ENCODE measurements at places on chromosomes 7 and 10.
A peak's percentile ranks its signal among the peaks of the same experiment; 100 is the strongest.

DNA sequence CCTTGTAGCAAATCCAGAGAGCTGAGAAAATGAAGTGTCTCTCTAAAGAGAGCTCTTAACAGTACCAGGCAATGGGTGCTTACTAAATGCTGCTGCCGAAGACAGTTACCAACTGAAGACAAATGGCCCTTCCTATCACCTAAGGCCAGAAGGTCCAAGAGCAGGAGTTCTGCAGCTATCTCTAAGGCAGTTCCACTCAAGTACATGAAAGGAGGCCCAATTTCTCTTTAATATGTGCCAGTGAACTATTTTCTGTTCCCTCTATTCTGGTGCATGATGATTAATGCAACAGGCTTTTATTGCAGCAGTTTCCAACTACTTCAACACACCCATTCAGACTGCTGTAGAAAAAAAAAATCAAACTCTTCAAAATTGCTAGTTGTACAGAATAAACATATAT lies 122.5 kb downstream of the SLC25A13 start:
- no peak for DNase-seq

DNA sequence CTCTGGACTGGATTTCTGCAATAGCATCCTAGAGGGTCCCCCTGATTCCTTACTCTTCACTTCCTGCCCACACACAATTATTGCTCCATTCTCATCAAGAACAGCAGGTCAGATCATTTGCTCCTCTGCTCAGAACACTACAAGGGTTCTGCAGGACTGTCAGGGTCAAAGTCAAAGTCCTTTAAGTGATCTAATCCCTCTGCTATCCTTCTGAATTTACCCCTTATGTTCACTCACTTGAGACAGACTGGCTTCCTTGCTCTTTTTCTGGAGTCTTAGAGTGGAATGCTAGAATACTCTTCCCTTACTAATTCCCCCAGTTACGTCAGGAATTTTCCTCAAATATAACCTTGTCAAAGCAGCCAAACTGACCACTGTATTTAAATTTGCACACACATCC lies 7.5 kb upstream of the POT1 start:
- no peak for DNase-seq

DNA sequence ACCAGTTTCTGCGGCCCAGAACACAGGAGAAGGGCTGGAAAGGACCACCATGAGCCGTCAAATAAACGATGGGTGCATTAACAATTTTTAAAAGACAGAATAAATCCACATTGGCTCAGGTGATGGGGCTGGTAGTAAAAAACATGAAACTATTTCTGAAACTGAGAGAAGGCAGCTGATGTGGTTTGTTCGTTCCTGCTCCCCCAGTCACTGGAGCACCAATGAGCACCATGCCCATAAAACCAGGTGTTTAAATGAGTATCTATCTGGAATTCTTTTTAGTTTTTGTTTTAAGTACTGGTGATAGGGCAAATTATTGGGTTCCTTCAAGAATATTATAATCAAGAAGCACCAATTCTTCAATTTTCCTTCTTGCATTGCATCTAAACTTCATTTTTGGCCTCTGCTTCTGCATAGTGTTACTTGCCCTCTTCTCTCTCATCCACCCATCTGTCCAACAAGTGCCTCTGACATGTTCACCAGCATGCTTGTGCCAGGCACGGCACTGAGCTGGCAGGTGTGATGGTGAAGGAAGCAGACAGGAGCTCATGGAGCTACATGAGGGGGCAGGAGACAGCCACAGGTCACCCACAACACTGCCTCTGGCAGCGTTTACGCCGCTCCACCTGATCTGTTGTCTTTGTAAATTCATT lies 65.5 kb downstream of the LARP4B start:
- no peak for DNase-seq

DNA sequence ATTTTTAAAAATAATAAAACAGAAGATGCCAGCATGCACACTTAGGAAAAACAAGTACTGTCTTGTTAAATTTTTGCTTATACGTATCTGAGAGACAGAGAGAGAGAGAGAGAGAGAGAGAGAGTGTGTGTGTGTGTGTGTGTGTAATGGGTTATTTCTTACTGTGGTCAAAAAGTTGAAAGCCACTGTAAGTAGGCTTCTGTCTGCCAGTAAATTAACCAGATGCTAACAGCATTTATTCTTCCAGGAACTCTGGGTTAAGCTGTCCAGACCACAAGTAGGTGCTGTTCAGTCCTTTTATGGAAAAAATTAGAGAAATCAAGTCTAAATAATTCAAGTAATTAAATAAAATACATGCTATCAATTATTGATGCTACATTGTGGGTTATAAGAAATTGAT lies 39.7 kb downstream of the RNF32 start:
- no peak for DNase-seq

DNA sequence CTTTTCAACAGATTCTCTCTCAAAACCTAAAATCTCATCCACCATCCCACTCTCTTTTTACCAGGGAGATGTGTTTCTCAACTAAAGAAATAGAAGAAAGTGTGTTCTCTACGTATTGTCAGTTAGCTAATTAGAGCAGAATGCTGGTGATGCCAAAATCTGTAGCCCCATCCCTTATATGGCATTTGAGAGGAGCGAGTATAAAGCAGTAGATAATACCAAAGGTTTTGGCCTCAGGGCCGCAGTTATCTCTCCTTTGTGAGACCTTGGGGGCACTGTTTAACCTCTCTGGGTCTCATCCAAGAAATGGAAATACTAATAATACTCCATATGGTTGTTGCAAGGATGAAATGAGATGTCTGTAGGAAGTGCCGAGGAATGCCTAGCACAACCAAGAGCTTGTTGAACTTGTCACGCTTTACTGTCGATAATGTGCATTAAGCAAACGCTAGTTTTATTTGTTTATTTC lies 456 bp upstream of the DLD start:
- DNase-seq, result no peak

DNA sequence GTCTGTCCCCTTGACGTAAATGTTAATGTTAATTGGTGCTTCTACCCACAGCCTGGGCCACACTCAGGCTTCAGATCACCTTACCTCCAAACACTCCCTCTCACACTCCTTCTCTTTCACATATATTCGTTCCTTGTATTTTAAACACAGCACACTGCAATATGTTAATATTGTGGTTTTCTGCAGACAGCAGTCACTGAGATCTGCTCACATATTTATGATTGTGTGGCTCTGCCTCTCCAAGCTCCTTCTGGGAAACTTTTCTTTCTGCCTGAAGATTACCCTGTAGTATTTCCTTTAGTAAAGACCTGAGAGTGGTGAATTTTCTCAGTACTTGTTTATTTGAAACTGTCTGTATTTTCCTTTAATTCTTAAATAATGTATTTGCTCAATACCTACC lies 104.7 kb downstream of the VWC2 start:
- DNase-seq, result no peak

DNA sequence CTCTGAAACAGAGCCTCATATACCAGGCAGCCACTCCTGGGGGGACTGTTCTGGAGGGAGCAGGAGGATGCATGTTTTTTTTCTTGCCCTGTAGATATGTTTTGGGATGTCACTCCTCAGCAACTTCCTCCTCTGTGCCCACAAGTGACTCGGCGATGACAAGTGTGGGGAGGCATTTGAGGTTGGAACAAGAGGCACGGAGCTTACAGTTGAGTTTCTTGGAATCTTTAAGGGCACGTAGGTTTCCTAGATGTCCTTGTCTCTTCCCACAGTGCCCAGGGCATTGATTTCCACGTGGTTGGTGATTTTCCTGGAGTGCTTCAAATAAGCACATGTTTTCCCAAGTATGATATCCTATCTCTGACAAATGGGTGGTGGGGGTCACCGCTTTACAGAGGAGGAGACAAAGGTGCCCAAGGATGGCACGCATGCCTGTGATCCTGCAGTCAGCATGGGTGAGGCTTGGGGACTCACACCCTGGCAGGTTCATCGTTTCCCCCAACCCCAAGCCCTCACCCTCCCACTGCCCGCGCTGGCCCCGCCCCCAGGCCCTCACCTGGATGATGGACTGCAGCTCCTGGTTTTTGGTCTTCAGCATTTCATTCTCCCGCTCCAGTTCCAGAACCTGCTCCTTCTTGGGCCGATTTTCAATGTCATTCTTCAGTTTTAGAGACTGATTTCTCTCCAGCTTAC lies 95.2 kb upstream of the GNA12 start:
- no peak for DNase-seq

- peak; percentile 51 for DNase-seq
Measured at GRCh38 chr7:5665094-5666025, 116.1 kb downstream of the RNF216 start.

- no peak for DNase-seq
Measured at GRCh38 chr10:75254739-75255138, 19.0 kb upstream of the COMTD1 start.

DNA sequence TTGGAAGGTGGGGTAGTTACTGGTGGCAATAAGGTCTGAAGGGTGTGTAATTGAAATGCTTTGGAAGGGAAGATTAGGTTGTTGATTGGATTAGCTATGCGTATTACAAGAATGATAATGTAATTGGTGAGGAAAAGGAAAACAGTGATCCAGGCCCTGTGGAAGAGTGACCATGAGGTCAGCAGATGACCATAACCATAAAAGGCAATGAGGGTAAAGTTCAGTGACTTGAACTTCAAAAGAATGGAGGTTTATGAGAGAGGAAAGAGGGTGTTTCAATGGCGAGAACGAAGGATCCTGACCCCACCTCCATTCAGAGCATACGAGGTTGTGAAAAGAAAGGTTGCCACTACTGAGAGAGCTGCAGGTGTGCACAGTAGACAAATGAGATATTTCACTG lies 439.7 kb downstream of the CCSER2 start:
- no peak for DNase-seq

DNA sequence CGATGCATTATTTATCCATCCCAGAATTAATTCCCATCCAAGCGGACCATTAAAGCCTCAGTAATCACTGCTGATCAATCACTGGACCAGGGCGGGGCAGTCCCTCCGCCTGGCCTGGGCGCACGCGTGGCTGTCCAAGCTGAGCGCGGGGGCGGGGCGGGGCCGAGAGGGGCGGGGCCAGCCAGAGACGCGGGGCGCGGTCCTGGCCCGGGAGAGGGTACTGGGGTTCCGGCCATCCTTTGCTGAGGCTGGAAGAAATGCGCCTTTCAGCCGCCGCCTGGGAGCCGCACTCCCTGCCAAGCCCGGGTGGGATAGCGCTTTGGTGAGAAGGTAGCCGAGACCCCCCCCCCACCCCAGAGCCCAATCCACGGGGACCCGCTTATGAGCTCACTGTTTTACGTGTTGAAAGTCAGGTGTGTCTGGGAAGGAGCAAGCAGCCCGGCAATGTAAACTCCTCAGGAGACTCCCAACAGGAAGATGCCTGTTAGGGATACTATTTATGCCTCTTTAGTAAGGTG lies at the start of gene ARHGAP22:
TSS of gene ARHGAP22 (minus strand) at position 83 of the 518 bp plus-strand sequence. CDS start 277 bp downstream, outside the sequence.
- no peak for DNase-seq

DNA sequence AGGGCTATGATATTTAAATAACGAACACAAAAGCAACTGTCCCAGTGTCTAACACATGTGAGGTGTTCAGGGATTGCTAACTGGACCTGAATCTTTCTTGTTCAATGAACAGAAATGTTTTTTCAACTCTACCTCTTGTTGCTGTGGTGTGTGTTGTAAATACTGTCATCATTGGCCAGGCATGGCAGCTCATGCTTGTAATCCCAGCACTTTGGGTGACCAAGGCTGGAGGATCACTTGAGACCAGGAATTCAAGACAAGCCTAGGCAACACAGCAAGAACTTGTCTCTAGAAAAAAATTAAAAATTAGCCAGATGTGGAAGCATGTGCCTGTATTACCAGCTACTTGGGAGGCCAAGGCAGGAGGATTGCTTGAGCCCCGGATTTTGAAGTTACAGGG lies 1250.9 kb downstream of the TYW1 start:
- DNase-seq, result no peak

DNA sequence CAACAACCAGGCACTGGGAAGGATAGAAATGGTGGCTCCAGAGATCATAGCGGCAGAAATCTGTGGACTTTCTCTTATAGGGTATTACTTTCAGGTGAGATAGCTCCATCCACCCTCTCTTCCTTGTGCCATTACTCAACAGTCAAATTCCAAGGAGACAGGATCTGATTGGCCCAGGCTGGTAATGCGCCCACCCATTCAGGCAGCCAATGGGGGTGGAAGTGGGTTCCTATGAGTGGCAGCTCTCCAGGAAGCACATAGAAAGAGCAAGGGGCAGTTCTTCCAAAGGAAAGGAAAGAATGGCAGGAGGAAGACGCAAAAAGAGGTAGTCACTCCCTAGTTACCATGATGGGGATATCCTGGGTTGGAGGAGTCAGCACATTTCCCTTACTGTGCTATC lies 94.4 kb downstream of the STRA8 start:
- no peak for DNase-seq

DNA sequence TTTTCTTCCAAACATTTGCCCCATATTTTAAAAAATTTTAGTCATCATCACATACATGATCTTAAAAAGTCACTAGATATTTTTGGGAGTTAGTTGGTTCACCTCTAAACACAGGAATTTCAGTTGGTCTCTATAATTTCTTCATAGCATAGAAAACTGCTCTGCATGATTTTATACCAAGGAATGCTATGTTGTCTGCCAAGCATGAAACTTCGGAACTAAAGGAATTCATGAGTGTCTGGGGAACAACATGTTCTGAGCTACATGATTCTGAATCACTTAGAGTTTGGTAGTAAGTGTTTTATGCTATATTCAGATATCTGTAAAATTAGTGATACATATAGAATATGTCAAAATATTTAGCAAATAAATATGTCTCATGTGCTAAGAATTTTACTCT lies 957.8 kb downstream of the GATA3 start:
- no peak for DNase-seq

DNA sequence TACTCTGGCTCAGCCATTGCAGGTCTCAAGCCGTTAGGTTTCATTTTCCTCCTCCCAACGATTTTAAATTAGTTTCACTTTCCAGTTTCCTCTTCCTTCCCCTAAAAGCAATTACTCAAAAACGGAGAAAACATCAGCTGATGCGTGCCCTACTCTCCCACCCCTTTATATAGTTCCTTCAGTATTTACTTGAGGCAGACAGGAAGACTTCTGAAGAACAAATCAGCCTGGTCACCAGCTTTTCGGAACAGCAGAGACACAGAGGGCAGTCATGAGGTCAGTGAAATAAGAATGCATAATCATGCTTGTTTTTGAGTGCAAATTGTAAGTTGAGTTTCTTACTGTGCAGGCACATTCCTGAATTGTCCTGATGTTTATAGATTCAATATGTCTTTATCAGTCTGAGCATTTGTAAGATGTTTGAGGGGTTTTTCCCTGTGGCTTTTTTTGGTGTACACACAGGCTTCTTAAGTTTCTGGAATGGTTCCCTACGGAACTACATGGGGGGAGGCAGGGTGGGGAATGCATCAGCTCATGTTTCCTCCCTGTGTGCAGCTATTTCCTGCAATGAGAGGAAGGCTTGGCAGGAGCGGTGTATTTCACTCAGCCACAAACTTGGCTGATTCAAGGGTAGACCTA lies at the start of gene IFIT3:
TSS of gene IFIT3 (plus strand) at position 195 of the 639 bp plus-strand sequence. CDS start at position 272, 77 bp downstream.
- DNase-seq, result no peak

Measured in T follicular helper cell (primary cell).